ENCODE measurements at places on chromosomes 13 and 19. TPM values are rescaled to one million over a fixed set of nuclear protein-coding genes. Genes with fewer than 3 reads are reported as not detected.

DNA sequence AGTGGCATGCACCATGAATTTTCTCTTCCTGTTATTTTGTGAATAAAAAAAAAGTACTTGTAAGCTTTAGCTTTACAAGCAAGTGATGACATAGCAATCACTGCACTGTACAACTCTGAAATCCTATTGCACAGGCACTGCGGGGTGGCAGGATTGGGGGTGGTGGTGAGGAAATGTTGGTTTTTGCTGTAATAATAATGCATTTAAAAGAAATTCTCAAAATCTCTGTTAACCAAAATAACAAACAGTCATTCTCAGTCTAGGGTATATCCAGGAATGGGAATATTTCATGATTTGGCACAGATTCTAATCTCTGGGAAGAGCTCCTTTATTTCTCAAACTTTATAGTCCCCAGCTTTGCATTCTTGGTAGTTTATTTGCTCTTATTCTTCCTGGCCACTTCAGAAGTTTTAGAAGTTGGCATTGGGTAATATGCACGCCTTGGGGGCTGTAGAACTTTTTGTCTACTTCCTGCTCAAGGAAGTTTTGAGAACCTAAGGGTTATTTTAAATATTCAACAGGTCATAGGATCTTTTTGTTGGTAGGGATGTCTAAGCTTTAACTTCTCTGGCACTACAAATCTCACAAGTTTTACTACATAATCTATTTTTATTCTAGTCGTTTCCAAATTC lies 353.0 kb upstream of the KLF12 start:
- H3K36me3 ChIP-seq, result no peaks in the 10 kb centered on the region
- DNase-seq, result no peak
- H3K4me1 ChIP-seq, result no peaks in the 10 kb centered on the region
- no peak overlapping the region for H3K27ac ChIP-seq
- H3K27me3 ChIP-seq, result no peaks in the 10 kb centered on the region

GRCh38 chr13:52780092-52780491 lies 40.5 kb upstream of the CNMD start:
- H3K27me3 ChIP-seq, result no peaks in the 10 kb centered on the region
- no peaks in the 10 kb centered on the region for H3K4me1 ChIP-seq
- no peaks in the 10 kb centered on the region for H3K36me3 ChIP-seq
- no peak for DNase-seq

GRCh38 chr13:101576977-101577376 lies 124.5 kb downstream of the ITGBL1 start:
- no peak overlapping the region for H3K27ac ChIP-seq
- DNase-seq, result no peak
- no peaks in the 10 kb centered on the region for H3K36me3 ChIP-seq
- H3K27me3 ChIP-seq, result no peaks in the 10 kb centered on the region
- H3K4me1 ChIP-seq, result no peaks in the 10 kb centered on the region

GRCh38 chr19:560121-560520 lies 12.3 kb upstream of the BSG start:
- H3K27me3 ChIP-seq, result no peaks in the 10 kb centered on the region
- peaks cover 9% of the 10 kb centered on the region for H3K36me3 ChIP-seq
- no peak overlapping the region for H3K4me3 ChIP-seq
- no peaks in the 10 kb centered on the region for H3K4me1 ChIP-seq
- H3K27ac ChIP-seq, result no peak overlapping the region

DNA sequence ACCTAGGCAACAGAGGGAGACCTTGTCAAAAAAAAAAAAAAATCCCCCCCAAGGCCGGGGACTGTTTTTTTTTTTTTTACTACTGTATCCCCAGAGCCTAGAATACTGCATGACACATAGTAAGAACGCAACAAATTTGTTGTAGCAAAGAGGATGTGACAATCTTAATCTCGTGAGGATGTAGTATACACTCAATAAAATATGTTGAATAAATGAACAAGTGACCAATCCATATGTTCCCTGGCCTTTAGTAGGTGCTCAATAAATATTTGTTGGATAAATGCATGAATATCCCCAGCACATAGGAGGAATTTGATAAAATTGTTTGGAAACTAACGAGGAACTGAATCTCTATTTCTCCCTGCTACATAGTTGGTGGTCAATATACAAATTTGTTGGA lies 75.7 kb downstream of the MAP4K1 start:
- no peak for DNase-seq
- no peaks in the 10 kb centered on the region for H3K27me3 ChIP-seq

DNA sequence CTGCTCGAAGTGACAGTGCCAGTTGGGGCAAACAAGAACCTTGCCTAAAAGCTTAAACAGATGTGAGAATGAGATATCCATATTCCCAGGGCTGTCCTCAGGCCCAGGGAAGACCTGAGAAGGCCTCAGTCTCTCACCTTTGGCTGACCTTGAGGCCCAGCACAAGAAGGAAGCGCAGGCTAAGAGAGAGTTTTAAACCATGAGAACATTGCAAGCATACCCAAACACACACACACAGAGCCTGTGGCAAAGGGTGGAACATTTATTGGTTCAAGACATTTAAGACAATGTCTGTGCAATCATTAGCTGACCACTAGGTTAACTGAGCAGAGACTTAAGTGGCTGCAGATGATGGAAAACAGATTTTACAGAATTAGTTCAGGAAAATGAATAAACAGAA lies 248.2 kb downstream of the NBEA start:
- no peak for DNase-seq
- no peak overlapping the region for H3K4me3 ChIP-seq
- H3K27ac ChIP-seq, result no peak overlapping the region
- peaks cover 5% of the 10 kb centered on the region for H3K36me3 ChIP-seq
- no peaks in the 10 kb centered on the region for H3K27me3 ChIP-seq
- H3K4me1 ChIP-seq, result no peaks in the 10 kb centered on the region

DNA sequence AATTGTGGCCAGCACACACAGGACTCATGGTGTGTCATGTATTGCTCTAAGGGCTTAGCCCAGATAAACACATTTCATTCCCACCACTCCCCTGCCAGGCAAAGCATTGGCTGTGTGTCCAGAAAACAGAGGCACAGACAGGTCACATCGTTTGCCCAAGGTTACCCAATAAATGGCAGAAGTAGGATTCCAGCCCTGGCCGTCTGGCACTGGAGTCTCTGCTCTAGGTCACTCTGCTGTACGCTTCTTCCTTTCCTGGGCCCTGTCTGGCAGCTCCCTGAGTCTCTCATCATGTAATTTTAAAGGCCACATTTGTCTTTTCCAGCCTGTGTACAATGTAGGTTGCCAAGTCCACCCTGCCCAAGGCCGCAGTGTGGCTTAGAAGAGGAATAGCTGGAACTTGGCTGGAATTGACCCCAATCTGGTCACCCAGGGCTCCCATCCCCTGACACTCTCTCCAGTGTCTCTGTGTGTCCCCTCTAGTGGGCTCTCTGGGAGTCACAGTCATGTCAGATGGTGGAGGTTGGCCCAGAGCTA lies 264.5 kb upstream of the TSHZ3 start:
- H3K27me3 ChIP-seq, result no peaks in the 10 kb centered on the region
- no peaks in the 10 kb centered on the region for H3K4me1 ChIP-seq
- no peak for DNase-seq
- H3K27ac ChIP-seq, result no peak overlapping the region
- H3K4me3 ChIP-seq, result no peak overlapping the region

DNA sequence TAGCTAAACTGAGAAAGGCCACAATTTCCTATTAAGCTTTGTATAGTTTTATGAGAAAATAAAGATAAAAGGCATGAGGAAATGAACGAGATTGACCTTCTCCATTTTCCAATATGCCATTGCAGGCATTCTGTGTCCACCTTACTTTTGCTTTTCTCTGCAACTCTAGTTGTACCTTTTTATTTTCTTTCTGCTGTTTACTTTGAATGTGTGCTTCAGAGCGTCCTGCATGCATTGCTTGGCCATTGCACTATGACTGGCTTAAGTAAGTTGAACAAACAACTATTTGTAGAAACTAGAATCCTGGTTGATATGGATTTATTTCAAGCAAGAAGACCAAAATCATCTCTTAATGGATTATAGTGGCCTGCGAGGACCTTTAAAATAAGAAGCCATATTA lies 510.3 kb downstream of the GPC6 start:
- no peak overlapping the region for H3K27ac ChIP-seq
- H3K4me1 ChIP-seq, result no peaks in the 10 kb centered on the region
- DNase-seq, result no peak
- no peaks in the 10 kb centered on the region for H3K36me3 ChIP-seq
- no peak overlapping the region for H3K4me3 ChIP-seq

RASAL3 gene
- 1.9 TPM for total RNA-seq

KLK2 gene
- not detected for total RNA-seq

SPART gene
- 60.6 TPM for total RNA-seq

MISP3 gene
- total RNA-seq, result 0.72 TPM

NANOS3 gene
- not detected for total RNA-seq
